ENCODE measurements at places on chromosomes 2 and 18.

DNA sequence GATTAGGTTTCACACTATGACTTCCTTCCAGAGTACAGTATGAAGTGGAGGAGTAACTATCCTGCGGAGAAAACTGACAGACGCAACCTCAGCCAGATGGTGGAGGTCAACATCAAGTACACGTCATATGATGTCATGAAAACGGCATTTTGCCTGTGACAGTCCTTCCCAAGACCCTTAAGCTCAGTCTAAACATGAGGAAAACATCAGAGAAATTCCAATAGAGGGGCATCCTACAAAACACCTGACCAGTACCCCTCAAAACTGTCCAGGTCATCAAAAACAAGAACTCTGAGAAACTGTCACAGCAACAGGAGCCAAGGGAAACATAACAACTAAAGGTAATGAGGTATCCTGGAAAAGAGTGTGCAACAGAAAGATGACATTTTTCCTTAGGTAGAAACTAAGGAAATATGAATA, 1.7 kb downstream of the RNU4ATAC start:
- no peak for DNase-seq

GRCh38 chr2:39696838-39697237, 31.1 kb downstream of the TMEM178A start:
- no peak for DNase-seq

DNA sequence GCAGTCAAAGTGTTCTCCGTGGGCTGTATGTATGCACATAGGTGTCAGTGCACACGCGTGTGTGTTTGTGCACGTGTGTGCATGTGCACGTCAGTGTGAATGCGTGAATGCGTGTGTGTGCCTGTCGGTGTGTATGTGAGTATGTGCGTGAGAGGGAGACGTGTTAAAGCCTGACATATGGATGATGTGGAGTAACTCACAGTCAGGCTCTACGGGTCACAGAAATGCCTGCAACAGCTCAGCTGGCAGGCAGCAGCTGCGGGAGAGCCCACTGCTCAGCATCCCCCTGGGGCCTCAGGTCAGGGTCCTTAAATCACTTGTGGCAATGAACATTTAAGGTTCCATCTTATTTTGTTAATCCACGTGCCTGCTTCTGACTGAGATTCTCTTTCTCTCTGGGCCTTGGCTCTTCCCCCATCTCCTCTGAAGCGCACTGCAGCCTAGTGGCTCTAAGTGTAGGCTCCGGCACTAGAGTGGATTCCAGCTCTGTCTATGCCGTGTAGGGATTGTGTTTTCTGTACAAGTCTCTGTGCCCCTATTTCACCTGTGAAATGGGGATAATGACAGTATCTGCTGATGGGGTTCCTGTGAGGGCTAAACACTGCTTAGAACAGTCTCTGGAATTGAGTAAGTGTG, 63.0 kb downstream of the DYSF start:
- DNase-seq, result no peak

DNA sequence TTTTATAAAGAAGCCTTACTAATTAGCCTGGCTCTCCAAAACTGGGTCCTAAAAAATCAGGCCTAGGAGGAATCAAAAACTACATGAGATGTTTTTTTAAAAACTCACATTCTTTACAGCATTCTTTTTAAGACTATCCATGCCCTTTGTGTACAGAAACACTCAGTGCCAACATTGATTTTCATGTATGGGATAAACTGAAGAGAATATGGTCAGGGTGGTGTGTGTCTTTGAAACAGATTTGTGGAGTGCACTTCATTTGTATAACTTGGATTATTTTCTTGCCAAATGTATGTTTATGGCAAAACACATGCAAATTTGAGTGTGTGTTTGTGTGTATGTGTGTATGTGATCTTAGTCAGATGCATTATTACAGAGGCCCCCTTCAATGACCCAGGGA, 283.6 kb upstream of the ATP5MC3 start:
- no peak for DNase-seq

DNA sequence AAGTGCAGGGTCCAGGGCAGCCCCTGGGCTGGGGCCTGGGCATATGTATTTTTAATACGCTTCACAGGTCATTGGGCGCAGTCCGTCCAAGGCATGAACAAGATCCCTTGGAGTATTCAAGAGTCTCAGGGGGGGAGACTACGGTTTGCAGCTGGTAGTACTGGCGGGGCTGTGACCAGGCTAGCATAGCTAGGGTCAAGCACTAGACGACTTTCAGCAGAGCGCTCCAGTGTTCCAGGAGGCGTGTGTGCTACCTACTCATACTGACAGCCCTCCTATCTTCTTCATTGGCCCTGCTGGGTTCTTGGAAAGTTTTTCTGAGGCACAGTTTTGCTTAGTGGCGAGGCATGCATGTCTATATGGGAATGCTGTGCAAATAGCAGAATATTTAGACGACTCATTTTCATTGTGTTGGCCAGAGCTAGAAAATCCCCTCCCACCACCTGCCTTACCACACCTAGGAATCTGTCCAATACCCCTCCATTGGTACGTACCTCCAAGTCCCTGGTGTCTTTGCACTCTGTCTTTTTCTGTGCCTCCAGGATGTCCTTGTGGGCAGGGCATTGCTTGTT, 68.2 kb downstream of the GLI2 start:
- no peak for DNase-seq

DNA sequence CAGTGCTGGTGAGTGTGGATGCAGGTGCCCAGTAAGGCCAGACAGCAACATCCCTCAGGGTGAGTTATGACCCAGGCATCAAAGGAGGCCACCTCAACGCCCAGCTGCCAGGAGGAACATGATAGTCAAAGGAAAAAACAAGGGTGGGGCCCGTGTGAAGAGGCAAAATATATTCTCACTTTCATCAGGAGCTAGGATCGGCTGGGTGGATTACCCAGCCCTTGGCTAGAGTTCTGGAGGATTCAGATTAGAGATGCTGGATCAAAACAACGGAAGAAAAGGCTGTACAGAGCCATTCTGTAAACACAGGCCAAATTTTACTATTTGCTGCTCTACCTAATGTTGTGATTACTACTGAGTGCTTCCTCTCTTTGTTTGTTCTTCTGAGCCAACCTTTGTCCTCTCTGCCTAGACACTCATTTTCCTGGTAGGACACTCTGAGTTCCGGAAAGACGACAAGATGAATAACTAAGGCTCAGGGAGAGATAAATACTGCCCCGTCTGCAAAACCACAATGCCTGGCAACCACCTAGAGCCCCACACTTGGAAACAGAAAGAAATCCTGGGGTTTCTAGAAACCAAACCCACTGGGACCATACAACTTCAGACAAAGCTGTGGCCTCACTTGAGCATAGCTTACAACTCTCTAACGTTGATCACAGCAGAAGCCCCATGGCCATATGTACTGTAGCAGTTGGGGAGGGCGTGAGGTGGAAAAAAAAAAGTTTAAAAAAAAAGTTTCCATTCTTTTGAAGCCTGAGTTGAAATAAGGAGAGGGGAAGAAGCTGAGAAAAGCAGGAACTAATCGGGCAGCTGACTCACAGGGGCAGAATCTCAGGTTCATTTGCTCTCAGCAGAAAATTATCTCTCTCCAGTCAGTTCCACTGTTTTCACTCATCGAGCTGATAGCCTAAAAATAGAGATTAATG, 17.8 kb upstream of the PMAIP1 start:
- DNase-seq, result no peak

GRCh38 chr18:45517181-45517741, 98.0 kb upstream of the SLC14A2 start:
- DNase-seq, result no peak

GRCh38 chr2:12168354-12168753, 421.9 kb downstream of the LPIN1 start:
- DNase-seq, result no peak

DNA sequence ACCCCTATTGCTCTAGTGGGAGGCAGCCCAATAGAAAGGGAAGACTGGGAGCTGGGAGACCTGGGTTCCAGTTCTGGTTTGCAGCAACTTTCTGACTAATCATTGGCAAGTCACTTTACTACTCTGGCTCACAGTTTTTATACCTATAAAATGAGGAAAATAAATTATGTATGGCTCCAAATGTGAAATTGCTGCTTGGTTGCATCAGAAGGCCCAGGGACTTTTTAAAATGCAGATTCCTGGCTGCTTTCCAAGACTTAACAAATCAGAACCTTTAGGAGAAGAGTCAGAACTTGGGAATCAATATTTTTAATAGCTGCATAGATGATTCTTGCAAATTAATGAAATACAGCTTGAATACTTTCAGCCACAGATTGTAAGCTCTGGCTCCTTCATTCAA, 943.9 kb downstream of the EPHA4 start:
- DNase-seq, result no peak

DNA sequence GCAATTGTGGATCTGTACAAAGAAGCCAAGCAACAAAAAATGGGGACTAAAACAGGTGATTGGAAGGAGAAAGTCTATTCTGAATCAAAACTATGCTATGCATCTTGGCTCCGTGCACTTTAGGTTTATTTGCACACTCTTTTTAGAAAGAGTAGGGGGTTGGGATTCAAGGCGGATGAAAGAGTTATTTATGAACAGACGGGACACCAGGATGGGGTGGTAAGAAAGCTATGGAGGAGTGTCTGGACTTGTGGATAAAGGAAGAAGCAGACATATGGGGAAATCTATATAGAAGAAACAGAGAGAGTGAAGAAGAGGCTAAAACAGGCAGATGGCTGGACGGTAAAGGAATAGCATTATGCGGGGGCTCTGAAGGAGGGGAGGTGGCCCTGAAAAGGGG, 57.8 kb downstream of the TCF4 start:
- DNase-seq, result no peak

- no peak for DNase-seq
Measured at GRCh38 chr2:67895227-67895941, 167.4 kb downstream of the C1D start.

DNA sequence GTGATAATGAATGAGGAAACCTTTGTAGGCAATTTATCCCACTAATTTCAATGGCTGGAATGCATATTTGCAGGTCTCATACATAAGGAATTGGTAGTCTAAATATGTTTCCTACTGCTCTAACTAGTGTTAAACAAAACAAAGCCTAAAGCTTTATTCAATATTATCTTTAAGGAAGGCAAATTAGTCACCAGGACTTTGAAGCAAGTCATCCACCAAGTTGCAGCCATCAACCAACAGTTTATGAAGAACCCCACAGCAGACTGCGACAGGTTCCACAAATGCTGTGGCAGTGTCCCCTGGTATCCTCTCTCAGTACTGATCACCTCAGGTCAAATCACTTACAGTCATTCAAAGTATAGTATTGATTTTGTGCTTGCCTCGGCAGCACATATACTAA, 181.5 kb upstream of the ZFP36L2 start:
- no peak for DNase-seq

DNA sequence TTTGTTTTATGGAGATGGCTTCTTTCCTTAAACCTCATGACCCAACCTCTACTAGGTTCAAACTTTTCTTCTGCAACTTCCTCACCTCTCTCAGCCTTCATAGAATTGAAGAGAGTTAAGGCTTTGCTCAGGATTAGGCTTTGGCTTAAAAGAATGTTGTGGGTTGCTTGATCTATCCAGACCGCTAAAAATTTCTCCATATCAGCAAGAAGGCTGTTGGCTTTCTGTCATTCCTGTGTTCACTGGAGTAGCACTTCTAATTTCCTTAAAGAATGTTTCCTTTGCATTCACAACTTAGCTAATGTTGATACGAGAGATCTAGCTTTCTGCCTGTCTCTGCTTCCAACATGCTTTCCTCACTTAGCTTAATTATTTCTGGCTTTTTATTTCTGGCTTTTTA, 58.1 kb upstream of the KYNU start:
- DNase-seq, result no peak

- DNase-seq, result no peak
Measured at GRCh38 chr2:216195565-216196029, 86.4 kb downstream of the XRCC5 start.

DNA sequence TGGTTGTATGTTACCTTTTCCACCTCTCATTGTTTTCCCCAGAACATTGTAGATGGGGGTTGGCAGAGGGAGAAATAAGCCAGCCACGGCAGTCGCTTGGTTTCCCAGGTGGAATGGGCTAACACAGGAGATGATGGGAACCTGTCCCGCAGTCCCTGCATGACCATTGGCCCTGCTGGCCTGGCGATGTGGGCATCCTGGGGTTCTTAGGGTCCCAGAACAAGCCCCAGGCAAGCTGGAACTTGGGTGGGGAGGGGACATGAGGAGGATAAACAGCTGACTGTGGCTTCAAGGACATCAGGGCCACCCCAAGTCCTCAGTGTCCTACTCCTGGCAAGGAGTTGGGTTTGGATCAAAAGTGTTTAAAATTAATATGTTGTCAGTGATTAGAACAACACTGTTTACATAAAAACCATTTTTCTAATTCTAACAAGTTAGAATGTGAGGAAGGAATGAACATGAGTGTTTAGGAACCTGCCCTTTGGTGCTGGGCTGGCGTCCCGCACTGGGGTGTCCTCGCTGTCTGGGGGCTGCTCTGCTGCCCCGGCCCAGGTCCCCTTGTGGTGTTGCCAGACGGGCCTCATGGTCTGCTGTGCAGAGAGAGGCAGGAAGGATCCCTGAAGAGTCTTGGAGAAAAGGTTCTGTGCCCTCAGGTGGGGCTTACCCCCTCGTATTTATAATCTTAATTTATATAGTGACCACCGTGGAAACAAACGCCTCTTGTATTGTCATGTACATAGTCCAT, 95.1 kb downstream of the USP40 start:
- DNase-seq, result no peak

- DNase-seq, result no peak
Measured at GRCh38 chr2:234630801-234631261, 133.9 kb upstream of the ARL4C start.

DNA sequence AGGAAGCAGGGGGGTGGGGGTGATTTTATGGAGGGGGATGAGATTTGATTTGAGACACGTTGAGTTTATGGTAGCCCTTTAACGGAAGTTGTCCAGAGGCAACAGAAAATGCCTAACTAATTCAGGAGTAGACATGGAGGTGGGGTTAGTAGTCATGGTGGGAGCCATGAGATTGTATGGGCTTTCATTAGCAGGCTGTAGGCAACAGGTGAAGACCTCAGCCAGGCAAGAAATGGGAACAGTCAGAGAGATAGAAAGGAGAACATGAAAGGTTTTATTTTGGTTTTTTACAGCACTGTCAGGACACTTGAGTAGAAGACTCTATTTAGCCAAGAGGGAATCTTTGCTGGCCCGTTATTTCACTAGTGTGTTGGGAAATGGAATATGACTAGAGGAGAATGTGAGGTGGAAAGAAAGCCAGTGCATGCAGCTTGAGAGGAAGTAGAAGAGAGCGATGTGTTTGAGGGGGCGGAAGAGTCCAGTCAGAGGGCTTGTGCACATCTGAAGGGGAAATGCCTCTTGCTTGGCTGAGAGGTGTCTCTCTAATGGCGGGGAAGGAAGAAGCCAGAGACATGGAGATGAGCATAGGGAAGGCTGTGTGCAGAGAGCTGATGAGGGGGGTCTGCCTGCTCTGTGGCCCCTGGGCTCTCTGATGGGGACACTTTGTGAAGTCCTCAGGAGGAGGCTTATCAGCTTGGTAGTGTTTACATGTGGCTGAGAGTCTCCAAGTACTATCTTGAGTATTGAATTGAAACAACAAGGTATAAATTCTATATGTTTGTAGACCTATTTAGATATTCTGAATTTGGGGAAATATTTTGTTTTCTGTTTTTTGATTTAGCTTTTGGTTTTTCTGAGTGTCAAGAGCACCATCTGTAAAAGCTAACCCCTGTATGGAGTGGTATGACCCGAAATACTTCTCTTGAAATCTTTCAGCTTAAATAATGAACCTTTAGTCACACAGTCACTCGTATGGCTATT, 66.9 kb upstream of the ITM2C start:
- DNase-seq, result no peak

GRCh38 chr2:140947236-140947635, 1183.6 kb downstream of the LRP1B start:
- no peak for DNase-seq

- DNase-seq, result no peak
Measured at GRCh38 chr2:214676421-214677089, 132.9 kb downstream of the BARD1 start.

Data from stimulated activated CD8-positive, alpha-beta memory T cell treated with anti-CD3 and anti-CD28 coated beads, Interleukin-4, amount 100 ng/mL, for 1 hour (primary cell).